CD4-positive, alpha-beta T cell treated with Interleukin-10 for 1 hour (primary cell): ENCODE measurements at places on chromosomes 13 and 19.

GRCh38 chr19:18456974-18457373 lies 19.0 kb upstream of the ISYNA1 start:
- DNase-seq = no peak

- no peak for DNase-seq
These were observed 780.9 kb upstream of the KLHL1 start for GRCh38 chr13:70889163-70889562.

DNA sequence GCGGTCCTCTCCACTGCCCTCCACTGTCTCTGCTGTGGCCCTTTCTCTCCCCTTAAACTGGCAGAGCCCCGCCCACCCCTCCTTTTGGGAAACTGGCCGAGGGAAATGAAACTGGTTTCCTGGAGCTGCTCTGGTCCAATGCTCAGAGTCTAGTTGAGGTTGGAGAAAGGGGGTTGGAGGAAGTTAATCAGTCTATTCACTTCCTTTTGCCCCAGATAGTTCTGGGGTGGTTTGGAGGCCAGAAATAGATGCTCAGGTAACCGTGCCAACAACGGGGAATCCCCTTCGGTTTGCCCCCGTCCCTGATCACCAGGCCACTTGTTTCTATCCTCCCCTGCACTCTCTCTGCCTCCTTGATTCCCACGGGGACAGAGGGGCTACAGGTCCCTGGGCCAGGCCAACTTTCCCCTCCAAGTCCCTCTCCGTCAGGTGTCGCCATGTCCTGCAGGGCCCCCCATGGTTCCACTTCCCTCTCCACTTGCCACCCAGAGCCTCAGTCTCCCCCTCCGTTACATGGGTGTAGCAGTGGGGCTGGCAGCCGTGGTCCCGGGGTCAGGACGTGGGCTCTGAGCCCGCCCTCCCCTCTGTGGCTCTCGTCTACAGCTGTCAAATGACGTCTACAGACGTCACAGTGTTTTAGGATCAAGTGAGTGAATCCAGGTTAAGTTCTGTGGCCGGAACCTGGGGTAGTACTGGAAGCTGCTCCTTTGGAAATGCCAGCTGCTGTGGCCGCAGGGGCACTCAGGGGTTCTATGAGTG lies at the start of gene IL4I1:
IL4I1 (minus strand) TSS at position 25 of the 759 bp plus-strand sequence. CDS start 727 bp downstream, outside the sequence.
- peak; percentile 89 for DNase-seq

- no peak for DNase-seq
These were observed 270.5 kb downstream of the DIAPH3 start for GRCh38 chr13:59893266-59893665.

DNA sequence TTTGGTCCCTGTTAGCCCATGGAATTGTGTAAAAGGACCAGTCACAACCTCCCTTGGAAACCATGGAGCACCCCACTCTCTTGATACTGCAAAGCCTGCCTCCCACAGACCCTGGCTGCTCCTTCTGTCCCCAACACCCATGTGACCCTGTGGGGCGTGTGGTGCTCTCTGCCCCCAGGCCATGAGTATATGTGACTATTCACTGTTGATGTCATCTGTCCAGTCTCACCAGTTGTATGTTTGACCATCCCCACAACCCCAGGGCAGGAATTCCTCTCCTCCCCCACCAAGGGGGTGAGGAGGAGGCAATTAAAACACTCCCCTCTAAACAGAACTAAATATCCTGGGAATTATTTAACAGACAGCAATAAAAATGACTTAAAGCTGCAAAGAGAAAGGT lies 35.2 kb downstream of the KCTD15 start:
- DNase-seq = no peak

GRCh38 chr13:40342461-40342860 lies 324.0 kb downstream of the FOXO1 start:
- DNase-seq = no peak

- DNase-seq = no peak
These were observed 31.0 kb downstream of the PIP5K1C start for GRCh38 chr19:3669082-3669946.

DNA sequence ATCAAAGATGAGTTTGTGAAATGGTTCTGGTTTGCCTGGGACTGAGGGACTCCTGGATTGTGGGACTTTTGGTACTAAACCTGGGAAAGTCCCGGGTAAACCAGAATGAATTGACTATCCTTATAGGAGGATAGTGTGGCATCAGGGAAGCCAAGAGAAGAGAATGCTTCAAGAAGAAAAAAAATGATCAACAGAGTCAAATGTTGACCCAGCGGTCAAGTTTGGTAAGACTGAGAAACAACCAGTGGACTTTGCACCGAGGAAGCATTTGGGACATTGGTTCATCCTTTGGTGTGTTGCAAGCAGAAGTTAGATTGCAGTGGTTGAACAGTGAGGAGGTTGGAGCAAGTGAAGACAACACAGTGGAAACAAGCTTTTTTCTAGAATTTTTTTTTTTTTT lies 33.5 kb downstream of the CLEC17A start:
- DNase-seq = no peak
